CD4-positive, alpha-beta T cell treated with Interleukin-6 for 4 hours (primary cell): ENCODE measurements at places on chromosomes 16 and 17.

DNA sequence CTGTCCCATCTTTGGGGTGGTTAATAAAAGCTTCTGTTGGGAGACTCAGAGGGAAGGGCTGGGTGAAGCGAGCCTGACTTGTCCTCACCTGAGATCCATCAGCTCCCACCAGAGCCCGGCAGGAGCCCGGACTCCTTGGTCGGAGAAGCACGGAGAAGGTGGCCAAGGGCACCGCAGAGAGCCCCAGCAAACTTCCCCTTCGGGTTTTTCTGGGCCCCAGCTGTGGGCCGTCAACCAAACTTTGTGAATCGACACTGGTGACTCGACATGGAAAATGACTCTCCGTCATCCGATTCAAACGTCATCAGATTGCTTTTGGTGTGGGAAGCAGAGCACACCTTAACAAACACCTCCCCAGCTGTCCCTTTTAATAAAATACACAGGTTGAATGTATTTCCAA is 21.4 kb downstream of the ENPP7 start:
- DNase-seq = no peak

GRCh38 chr17:50192144-50192617 is 9.2 kb downstream of the COL1A1 start:
- no peak for DNase-seq

- no peak for DNase-seq
These were observed 27.8 kb downstream of the USP36 start for GRCh38 chr17:78812855-78813254.

- DNase-seq = no peak
These were observed 1.3 kb downstream of the PRPSAP2 start for GRCh38 chr17:18859256-18859655.

DNA sequence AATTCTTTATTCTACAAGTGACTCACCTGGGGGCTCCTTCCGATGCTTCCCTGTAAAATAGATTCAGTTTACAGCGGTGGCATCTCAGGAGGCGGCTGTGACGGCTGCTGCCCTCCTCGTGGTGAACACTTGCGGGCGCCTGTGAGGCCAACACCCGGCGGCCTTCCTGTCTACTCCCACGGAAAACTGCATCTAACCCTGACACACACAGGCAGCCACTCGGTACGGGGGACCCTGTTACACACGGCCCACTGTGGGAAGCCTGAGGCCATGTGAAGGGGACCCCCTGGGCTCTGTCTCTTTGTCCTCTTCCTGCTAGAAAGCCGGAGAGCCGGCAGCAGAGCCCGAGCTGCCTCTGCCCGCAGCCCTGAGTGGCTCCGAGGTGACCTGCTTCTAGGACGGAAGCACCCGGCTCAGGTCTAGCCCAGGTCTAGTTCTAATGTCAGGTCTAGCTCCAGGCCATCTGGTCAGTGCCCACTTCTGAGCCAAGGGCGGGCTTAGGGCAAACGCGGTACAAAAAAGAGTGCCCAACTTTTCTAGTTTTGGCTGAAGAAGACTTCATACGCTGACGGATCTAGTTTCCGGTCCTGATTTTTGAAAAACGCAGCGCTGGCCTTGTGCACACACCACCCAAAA is 159.4 kb downstream of the ENGASE start:
- DNase-seq = no peak

GRCh38 chr17:10177131-10177912 is 21.1 kb downstream of the GAS7 start:
- DNase-seq = no peak

- DNase-seq = no peak
These were observed 24.6 kb downstream of the ABCC1 start for GRCh38 chr16:15974057-15974456.

DNA sequence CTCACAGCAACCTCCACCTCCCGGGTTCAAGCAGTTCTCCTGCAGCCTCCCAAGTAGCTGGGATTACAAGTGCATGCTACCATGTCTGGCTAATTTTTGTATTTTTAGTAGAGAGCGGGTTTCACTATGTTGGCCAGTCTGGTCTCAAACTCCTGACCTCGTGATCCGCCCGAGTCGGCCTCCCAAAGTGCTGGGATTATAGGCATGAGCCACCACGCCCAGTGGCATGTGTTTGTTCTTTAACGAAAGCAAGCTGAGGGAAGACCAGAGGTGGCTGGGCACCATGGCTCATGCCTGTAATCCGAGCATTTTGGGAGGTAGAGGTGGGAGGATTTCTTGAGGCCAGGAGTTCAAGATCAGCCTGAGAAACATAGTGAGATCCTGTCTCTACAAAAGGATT is 18.1 kb downstream of the TNFRSF13B start:
- DNase-seq = no peak

- no peak for DNase-seq
These were observed 538 bp downstream of the TM4SF5 start for GRCh38 chr17:4772235-4772613.

- DNase-seq = no peak
These were observed 12.8 kb upstream of the NGFR start for GRCh38 chr17:49482144-49482817.

DNA sequence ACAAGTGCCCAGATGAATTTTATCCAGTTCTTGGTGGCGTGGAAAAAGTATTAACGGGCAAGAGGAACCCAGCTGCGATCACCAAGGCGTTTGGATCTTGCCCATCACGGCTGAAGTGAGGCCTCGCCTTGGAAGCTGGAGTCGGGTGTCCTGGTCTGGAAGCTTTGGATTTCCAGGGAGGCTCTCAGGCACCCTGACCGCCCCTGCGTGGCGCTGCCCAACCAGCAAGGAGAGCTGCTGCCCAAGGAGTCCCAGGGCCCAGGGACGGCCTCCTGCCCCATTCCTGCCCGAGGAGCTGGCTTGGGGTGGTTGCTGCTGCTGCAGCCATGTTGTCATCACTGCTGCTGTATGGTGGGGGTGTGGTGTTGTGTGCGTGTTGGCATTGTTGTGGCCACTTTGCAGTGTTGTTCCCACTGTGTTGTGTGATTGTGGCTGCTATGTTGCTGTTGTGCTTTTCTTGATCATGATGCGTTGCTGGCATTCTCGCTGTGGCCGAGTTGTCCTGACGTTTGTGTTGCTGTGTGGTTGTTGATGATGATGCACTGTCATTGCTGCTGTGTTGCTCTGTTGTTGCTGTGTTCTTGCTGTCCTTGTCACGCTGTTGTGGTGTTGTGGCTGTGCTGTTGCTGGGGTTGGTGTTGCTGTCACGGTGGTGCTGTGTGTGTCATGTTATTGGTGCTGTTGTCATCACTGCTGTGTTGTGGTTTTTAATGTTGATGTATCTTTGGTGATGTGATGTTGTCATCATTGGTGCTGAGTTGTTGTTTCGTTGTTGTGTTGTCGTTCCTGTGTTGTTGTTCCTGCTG is 318.8 kb downstream of the C16orf95 start:
- no peak for DNase-seq

- DNase-seq = no peak
These were observed 3.8 kb downstream of the SLC46A1 start for GRCh38 chr17:28402224-28402630.

DNA sequence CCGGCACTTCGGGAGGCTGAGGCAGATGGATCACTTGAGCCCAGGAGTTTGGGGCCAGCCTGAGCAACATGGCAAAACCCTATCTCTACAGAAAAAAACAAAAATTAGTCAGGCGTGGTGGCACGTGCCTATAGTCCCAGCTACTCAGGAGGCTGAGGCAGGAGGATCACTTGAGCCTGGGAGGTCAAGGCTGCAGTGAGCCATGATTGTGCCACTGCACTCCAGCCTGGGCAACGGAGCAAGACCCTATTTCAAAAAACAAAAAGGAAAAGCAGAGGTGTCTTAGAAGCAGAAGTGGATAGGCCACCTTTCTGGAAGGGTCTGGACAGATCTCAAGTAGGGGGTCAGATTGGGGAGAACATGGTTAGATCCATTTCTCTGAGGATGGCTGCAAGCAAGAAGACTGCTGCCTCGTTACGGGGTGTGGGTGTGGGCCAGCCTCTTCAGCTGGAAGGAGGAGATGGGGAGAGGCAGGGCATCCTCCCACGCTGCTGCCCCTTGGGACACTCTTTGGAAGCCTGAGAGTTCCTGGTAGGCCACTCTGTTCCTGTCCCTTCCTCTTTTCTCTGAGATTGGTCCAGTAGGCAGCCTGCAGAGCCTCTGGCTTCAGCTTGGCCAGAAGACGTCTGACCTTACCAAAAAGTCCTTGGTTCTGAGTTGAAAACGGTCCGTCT is 208.0 kb downstream of the MSI2 start:
- DNase-seq = no peak

DNA sequence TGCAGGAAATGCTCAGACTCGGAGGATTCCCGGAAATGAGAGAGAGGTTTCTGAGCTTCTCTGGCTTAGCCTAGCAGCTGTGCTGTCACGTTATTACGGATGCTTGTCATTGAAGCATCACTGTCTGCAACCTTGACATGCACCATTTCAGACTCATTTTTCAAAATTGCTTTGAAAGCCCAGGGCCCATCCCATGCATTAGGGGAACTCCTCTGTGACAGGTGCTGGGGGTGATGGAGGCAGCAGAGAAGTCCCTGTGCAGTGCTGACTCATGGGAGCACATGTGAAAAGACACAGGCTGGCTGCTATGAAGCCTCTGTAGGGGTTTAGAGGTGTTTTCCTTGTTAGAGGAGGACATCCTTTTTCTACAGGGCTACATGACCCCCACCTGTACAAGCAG is 214.0 kb upstream of the MPHOSPH6 start:
- no peak for DNase-seq

GRCh38 chr17:61023996-61024395 is 346.3 kb downstream of the BCAS3 start:
- no peak for DNase-seq

GRCh38 chr16:74505011-74505410 is 83.7 kb upstream of the CLEC18B start:
- DNase-seq = no peak

- DNase-seq = no peak
These were observed 66.3 kb downstream of the MPRIP start for GRCh38 chr17:17108451-17109049.

- DNase-seq = no peak
These were observed 393 bp downstream of the ANKRD11 start for GRCh38 chr16:89489898-89490438.

GRCh38 chr17:77315551-77316190 is 174.9 kb downstream of the SEC14L1 start:
- no peak for DNase-seq

- DNase-seq = no peak
These were observed 13.4 kb downstream of the DEF8 start for GRCh38 chr16:89961920-89962319.

DNA sequence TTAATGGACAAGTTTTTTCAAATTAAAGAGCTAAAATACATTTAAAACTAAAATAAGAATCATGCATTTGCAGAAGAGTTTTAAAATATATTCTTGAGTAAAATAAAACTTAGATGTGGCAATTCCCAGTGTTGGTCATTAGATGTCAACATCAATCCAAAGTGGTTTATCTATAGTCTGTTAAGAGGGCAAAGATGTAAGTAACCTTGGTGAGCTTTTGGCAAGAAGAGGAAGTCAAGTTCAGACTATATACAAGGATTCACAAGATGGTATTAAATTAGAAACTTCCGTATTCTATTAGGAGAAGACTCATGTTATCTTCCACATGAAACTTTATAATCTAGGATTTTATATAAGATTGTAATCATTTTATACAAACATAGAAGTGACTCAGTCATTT is 73.1 kb downstream of the CEP95 start:
- DNase-seq = no peak

GRCh38 chr17:17682737-17683680 is 1.8 kb downstream of the RAI1 start:
- peak; percentile 68 for DNase-seq

DNA sequence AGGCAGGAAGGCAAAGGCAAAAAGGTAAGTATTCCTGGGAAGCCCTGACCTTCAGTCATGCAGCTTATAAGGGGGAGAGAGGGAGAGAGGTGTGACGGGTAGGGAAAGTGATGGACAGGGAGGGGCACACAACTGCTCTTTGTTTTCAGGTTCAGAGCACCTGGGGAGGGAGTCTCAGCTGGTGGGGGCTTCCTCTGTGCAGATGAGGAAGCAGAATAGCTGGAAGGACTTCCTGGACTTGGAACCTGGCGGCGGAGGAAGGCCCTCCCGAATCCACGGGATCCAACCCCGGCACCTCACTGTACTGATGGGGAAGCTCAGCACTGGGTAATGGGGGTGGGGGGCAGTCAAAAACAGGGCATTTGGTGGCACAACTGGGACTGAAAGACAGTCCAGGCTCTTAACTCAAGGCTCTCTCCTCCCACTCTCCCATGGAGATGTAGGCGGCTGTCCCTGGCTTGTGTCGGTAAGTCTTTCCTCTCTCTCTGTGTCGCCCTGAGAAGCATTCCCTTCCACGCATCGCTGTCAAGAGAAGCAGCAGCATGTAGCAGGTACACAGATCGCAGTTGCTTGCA is 11.9 kb upstream of the PITPNM3 start:
- no peak for DNase-seq

- no peak for DNase-seq
These were observed 58.1 kb upstream of the TMC5 start for GRCh38 chr16:19359556-19359955.

- DNase-seq = no peak
These were observed 8.7 kb downstream of the HOXB1 start for GRCh38 chr17:48522031-48522653.

DNA sequence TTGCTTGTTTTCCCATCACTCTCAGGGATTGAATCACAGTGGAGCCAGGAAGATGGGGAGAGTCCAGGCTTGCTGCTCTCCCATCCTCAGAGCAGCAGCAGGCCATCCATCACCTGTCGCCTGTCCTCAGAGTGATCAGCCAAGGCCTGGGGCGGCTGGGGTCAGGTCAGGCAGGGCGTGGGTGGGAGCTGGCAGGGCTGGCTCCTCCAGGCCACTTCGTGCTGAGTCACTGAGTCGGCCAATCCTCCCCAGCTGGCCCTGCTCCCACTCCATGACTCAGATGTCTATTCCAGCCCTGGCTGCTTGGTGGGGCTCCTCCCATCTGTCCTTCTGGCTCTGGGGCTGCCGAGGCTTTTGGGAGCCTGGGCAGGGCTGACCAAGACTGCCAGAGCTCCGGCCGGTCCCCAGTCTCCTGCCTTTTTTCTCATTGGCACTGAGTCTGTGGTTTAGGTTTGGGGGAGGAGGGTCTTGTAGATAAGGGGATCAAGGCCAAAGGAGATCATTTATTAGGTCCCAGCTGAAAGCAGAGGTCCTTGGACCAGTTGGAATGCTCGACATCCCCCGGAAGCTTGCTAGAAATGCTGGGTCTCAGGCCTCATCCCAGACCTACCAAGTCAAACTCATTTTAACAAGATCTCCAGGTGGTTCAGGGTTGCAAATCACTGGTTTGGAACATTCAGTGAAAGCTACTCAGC is 72.7 kb downstream of the ABCC1 start:
- DNase-seq = no peak
